CD4-positive, alpha-beta T cell treated with Interferon gamma for 1 hour (primary cell): ENCODE measurements at places on chromosomes 3 and 15.

DNA sequence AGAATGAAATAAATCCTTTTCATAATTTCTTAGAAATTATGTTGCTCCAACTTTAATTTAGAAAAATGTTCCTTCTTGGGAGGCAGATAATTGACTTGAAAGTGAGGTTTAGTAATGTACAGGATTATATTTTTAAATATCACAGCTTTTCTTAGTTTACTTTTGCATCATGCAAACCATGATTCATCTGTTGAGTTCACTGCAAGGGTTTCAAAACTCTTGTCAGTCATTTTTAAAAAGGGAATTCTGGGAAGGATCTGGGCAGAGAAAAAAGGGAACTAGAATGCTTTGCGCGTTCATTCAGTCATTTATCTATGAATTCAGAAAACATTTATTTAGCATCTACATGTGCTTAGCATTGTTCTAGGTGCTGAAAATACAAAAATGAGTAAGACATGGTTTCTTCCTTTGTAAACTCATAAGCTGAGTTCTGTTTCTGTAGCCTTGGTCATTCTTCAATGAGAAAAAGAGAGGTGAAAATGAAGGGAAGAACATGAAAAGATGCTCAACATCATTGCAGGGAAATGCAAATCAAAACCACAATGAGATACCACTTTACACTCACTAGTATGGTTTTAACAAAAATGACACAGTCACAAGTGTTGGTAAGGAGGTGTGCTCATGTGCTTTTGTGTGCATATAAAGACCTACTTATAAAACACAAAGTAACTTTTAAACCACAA is 209.1 kb downstream of the NR1D2 start:
- DNase-seq = no peak

DNA sequence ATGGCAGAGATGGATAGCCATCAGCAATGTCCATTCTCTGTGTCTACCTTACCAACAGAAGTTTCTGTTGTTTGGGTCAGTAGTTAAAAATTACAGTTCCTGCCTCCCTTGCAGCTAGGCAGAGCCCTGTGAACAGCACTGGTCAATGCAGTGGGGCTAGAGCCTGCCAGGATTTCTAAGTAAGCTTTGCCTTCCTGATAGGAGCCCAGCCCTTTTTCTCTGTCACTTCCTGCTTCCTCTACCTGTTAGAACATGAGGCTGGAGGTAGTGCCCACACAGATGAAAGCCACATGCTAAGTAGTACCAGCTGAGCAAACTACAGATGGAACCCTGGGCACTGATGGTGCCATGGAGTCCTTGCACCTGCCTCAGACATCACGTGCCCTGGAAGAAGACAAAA is 45.0 kb downstream of the MGLL start:
- DNase-seq = no peak

GRCh38 chr3:28286595-28286994 is 45.2 kb downstream of the CMC1 start:
- no peak for DNase-seq

DNA sequence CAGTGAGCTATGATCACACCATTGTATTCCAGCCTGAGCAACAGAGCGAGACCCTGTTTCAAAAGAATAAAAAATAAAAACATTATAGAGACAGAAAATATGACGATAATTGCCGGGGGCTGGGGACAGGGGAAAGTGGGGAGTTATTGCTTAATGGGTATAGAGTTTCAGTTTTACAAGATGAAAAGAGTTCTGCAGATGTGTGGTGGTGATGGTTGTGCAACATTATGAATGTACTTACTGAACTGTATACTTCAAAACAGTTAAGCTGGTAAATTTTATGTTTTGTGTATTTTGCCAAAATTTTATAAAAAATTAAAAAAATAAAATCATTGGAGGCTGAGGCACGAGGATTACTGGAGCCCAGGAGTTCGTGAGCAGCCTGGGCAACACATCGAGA is 24.8 kb upstream of the ZNF774 start:
- DNase-seq = no peak

GRCh38 chr3:172705170-172705569 is 5.7 kb downstream of the NCEH1 start:
- no peak for DNase-seq

GRCh38 chr3:52005571-52005986 is 9.9 kb upstream of the RPL29 start:
- no peak for DNase-seq

GRCh38 chr15:55422089-55422488 is 13.8 kb downstream of the PIERCE2 start:
- DNase-seq = no peak

- DNase-seq = no peak
These were observed 5.6 kb downstream of the HLTF start for GRCh38 chr3:149080699-149081091.

DNA sequence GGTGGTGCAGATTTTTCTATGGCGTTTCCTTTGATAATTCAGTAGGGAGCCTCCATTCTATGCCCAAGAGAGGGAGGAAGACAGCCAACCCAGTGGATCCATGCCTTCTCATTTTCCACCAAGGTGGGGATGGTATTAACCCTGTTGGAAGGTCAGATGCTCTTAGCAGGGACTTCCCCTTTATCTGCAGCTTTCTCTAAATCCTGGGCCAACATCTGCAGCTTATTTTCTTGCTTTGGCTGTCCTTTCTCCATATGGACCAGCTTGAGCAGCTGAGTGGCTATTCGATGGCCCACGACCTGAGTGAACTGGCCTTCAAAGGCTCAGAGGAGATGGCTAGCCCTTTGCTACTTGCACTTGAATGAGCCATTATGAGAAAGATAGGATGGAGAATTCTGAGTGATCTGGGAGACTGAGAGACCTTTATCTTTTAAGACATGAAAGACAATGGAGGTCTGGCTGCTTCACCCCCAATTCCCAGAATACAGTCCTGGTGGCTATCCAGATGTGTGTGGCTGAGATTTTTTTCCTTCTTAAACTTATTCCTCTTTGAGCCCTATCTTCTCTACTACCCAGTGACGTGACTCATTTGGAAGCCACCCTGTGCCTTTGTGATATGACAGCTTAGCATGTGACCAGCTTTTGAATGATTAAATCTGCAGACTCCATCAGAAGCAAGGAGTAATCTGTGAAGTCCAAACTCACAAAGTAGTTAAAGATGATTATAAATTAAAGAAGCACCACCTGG is 39.6 kb upstream of the TRAK1 start:
- no peak for DNase-seq

DNA sequence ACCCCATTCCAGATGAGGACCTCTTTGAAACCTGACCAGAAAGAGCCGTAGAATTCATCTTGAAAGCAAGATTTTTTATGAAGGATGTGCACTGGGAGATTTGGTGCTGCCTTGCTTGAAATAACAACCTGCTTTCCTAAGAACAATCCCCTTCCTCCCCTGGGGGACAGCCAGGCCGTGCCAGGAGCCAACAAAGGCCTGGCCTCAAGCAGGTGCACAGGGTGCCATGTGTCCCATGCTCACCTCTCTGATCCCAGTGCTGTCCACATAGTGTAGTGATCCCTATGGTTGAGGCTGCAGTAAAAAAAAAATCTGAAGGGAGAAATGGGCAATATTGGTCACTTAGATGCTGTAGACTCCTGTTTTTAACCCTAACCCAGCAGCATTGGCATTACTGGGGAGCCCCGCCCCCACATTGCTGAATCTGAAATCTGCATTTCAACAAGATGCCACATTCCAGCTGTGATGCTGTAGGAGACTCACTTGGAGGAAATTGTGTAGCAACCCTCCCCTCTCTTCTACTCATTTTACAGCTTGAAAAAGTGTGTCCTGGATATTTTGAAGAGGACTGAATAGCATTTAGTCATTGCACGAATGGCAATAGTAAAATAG is 171.2 kb downstream of the APBA2 start:
- DNase-seq = no peak

DNA sequence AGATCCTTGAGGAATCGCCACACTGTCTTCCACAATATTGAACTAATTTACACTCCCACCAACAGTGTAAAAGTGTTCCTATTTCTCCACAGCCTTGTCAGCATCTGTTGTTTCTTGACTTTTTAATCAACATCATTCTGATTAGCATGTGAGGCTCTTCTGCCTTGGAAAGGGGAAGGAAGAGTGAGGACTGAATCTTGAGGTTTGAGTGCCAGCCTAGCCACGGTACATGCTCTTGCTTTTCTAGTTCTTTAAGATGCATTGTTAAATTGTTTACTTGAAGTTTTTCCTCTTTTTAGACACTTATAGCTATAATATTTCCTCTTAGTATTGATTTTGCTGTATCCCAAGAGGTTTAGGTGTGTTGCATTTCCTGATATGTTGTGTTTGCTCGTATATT is 596.1 kb downstream of the OTOL1 start:
- no peak for DNase-seq

- no peak for DNase-seq
These were observed 375.1 kb upstream of the ARRDC4 start for GRCh38 chr15:97585408-97585807.
